Right cardiac atrium (tissue), 5 donors: ENCODE measurements at places on chromosomes 11 and 22. TPM values are rescaled to one million over a fixed set of nuclear protein-coding genes. Genes with fewer than 3 reads are reported as not detected.

DNA sequence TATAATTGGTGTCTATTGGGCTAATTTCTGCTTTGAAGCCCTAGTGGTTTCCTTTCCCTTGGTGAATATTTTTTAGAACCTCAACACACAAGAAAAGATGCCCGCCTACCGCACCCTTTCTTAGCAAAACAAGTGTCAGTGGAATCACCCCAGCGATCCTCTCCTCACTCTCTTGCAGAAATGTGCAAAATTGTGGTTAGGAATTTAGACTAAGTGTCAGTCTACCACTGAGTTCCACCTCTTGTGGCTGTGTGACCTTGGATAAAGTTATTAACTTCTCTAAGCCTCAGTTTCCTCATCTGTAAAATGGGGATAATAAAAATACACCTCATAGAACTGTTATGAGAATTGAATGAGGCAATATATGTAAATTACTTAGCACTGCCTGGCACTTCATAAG, 5.3 kb upstream of the JAML start:
- no peak for DNase-seq

DNA sequence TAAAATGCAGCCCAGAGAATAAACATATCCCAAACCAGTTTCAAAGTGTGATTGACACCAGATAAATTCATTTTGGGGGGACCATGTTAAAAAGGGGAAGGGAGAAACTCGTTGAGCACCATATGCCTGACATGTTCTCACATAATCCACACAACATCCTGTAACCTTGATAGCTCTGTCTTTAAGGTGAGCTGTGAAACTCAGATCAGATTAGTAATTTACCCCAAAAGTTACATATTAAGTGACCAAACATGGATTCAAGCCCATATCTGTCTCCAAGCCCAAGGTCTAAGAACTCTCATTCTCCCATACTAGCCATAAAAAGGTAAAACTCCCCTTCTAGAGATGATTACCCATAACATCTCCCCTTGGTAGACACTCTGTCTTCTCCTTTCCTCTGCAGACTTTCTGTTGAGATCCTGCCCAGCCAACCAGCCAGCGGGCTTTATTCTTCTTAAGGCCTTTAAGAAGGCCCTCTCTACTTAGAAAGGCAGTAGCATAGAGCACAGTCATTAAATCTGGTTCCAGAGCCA, 150.7 kb downstream of the CCDC34 start:
- no peak for DNase-seq

DNA sequence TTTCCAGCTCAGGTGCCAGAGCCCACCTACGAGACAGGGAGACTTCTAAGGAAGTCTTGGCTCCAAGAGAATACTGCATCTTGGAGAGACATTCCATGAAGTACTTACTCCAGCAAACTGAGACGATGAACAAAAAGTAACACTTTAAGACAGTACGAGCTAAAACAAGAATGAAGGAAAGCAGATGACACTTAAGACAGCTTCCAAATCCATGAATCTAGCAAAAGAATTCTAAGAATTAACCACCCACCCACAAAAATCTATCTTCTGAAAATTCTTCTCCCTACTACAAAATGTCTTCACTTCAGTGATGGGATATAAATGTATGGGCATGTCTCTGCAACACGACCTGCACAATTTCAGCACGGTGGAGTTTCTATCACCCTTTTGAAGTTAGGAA, 132.9 kb downstream of the C11orf58 start:
- no peak for DNase-seq

GRCh38 chr11:79857377-79858214, 416.8 kb upstream of the TENM4 start:
- DNase-seq: no peak

DNA sequence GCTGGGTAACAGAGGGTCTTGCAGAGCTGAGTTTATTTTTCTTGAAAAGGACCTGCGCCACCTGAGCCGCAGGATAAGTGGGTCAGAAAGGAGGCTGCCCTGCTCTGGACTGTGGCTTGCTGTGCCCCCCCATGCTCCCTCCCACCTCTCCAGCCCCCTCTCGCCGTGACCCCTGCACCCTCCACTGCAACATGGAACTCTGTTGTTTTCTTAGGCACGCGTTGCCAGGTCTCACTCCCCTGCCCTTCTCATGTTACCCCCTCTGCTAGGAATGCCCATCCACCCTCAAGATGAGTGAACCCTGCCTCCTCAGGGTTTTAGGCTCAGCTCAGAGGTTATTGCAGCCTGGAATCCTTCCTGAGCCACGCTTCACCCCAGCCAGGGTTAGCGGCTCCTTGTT, 10.8 kb downstream of the ETS1 start:
- DNase-seq: peak; percentile 51

DNA sequence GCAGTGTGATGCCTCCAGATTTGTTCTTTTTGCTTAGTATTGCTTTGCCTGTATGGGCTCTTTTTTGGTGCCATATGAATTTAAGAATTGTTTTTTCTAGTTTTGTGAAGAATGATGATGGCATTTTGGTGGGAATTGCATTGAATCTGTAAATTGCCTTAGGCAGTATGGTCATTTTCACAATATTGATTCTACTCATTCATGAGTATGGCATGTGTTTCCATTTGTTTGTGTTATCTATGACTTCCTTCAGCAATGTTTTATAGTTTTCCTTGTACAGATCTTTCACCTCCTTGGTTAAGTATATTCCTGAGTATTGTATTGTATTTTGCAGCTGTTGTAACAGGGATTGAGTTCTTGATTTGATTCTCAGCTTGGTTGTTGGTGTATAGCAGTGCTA, 18.3 kb upstream of the ZBED5 start:
- DNase-seq: no peak

DNA sequence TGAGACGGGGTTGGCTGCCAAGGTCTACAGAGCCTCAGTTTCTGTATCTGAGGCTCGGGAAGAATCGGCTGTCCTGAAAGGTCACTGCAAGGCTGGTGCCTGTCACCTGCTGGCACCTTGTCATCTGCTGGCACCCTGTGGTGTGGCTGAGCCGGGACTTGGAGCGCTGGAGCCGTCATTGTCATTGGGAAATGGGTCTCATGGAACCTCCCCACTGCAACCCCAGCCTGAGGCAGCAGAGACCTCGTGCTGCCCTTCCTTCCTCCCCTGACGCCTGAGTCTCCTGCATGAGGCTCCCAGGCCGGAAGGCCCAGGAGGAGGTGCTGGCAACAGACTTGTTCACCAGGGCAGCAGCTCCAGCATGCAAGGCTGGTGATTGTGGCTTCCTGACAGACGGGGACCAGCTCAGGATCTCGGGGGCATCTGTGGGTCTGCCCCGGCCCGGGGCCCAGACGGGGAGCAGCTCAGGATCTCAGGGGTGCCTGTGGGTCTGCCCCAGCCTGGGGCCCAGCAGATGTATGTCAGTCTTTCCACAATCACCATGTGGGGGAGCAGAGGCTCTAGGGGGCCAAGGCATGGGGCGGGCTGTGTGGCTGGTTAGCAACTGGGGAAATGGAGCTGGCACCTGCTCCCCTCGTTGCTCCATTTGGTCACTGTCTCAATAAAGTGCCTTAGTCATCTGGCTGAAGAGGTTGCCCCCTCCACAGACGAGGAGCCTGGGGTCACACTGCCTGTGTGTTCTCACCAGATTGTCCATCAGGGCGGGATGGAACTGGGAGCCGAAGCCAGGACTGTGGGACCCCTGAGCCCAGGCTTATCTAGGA, 668.7 kb downstream of the BRD1 start:
- no peak for DNase-seq

GRCh38 chr11:20844216-20844615, 174.8 kb downstream of the NELL1 start:
- no peak for DNase-seq

- DNase-seq: no peak
Measured at GRCh38 chr22:27125539-27125938, 468.2 kb downstream of the MIAT start.

GRCh38 chr11:18064450-18065054, 18.5 kb upstream of the TPH1 start:
- DNase-seq: no peak

DNA sequence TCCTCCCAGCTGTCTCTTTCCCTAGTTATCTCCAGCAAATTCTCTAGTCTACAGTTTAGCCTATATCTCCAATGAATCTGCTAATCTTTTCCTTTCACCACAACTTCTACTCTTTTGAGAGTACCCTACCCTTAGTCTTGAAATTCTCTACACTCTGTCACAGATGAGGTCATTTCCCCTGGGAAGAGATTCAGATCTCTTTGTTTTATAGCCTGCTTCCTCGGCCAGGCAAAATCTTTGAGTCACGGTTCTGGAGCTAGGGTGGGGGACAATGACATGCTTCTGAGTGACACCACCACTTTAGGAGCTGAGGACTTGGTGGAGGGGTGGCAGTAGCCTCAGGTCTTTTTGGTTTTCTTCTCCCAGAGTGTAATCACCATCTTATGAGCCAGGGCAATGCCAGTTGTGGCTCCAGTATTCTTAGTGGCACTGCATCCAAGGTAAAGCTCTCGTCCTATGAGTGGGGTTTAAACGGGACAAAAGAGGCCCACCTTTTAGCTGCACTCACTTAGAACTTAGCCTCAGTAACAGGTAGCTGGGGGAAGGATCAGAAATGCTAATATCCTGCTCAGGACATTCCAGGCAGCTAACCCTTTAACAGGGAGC, 98.5 kb upstream of the RRM1 start:
- DNase-seq: no peak

DNA sequence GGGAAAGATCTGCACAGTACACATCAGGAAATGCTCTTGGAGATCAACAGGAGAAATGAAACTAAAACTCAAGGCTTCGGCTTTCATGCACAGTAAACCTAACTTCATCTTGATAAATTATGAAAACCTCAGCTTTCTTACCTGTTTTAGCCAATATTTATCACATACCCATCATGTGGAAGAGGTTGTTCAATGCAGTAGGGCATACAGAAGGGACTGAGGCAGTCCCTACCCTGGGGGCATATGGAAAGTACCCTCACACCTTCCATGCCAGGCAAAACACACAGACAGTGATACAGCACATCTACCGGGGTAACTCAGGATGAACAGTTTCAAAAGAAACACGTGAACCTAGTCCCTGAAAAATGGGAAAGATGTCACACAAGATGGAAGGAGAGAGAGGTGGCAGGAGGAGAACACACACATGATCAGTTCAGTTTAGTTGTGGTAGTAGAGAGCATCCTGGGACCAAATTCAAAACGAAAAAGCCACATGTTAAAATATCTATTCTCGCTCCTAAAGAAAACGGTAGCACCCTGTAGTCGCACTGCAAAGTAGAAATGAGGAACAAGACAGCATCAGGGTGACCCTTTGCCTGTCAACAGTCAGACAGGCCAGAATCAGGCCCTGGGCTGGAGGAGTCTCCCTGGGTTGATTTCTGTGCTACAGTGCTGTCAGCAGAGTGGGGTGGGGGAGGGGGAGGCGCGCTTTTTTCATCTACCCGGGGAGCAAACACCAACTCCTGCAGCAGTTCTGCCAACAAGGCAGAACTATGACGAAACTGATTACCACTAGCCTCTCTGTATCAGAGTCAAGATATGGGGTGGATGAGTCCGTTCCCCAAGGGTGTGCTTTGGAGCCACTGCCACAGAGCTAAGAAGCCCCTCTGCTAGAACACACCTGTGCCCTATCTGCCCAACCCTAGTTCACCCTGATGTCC, 1.3 kb downstream of the HIRA start:
- DNase-seq: no peak

DNA sequence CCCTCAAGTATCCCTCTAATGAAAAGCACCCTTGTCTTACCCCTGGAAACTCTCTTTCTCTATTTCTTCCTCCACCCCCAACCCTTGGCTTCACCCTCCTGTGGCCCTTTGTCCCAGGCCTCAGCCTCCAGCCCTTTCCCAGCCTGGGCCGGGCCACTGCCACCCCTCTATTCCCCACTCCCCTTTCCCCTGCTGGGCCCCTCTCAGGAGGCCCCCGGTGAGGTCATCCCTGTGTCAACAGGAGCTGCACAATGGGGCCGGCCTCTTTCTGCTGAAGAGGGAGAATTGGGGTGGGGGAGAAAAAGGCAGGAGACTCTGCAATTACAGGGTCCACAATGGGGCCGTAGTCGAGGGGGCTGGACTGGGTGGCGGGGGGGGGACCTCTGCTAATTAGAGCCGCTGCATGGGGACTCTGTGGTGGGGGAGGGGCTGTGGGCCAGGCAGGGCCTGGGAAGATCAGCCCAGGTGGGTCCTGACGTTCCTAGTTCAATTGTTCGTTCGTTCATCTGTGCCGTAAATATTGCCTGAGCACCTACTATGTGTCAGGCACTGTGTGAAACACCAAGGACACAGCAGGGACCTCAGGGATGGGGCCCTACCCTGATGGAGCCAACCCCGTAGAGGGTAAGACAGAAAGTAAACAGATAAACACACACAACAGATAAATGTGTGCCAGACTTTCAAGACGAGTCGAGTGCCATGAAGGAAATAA, 18.5 kb upstream of the MPPED1 start:
- no peak for DNase-seq

GRCh38 chr22:44364751-44365130, 52.0 kb upstream of the SHISAL1 start:
- DNase-seq: peak; percentile 80

GRCh38 chr11:70060611-70061293, 17.4 kb upstream of the ANO1 start:
- DNase-seq: no peak

GRCh38 chr22:35411102-35411501, 11.2 kb downstream of the MCM5 start:
- DNase-seq: no peak

Gene GDPD4
- polyA plus RNA-seq: 0.52 TPM

Gene ST14
- 0.61 TPM for polyA plus RNA-seq

Gene KCNJ1
- polyA plus RNA-seq: 0.09 TPM

Gene SPDYC
- not detected for polyA plus RNA-seq

Gene MYBPC3
- 1,009 TPM for polyA plus RNA-seq

Gene PRODH
- polyA plus RNA-seq: 2.8 TPM

Gene GP1BB
- polyA plus RNA-seq: 29.5 TPM
